ENCODE measurements at places on chromosomes 4 and X. TPM values are rescaled to one million over a fixed set of nuclear protein-coding genes. Genes with fewer than 3 reads are reported as not detected.

GRCh38 chrX:103913356-103914020 lies 48.9 kb upstream of the TMSB15B start:
- DNase-seq: no peak

Gene DCAF4L1
- 0.33 TPM for total RNA-seq

- no peak for DNase-seq
These were observed 94.7 kb downstream of the SMIM20 start for GRCh38 chr4:26008737-26009136.

- no peak for DNase-seq
These were observed 81.5 kb downstream of the PPP3CA start for GRCh38 chr4:101265816-101266172.

Gene F8A1
- total RNA-seq: 6.7 TPM

- no peak for DNase-seq
These were observed 6.0 kb downstream of the GNPDA2 start for GRCh38 chr4:44720371-44720770.

DNA sequence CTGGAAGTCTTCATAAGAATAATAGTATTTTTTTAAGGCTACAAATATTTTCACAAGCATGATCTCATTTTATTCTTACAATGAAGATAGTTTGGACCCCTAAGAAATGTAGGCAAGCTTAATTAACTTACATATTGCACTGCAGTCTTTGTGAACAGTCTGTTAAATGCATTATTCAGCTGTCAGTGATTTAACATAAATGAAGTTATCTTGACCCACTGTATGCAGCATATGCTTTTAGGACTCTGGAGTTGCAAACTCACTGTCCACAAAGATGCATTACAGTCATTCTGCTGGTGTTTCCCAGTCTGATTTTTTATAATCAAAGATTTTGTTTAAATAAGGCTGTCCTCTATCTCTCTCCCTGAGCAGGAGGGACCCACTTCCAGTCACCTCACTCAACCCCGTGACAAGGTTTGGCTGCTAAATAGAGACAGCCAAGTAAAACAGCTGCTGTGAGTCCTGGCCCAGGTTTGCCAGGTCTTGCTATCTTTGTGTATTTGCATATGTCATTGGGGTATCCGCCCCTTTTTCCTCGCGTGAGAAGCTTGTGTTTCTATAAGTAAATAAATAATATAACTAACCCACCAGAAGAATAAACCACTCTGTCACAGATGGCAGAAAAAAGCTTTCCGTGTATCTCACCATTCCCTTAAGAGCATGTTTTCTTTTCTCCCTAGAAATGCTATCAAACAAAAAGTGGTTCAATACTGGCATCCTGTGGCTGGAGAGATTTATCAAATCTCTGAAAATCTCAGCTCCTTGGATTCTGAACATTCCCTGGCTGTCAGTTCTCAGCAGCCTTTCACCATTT lies 67.0 kb downstream of the SLC7A11 start:
- no peak for DNase-seq

GRCh38 chr4:56463711-56464110 lies 3.7 kb upstream of the SRP72 start:
- DNase-seq: no peak

Gene CPLX1
- not detected for total RNA-seq

All from HT1080 (cell line).